ENCODE measurements at places on chromosomes 16 and 17.

GRCh38 chr16:1548727-1549126 is 15.3 kb downstream of the TMEM204 start:
- no peak for DNase-seq

GRCh38 chr17:31787857-31788570 is 71.0 kb downstream of the COPRS start:
- DNase-seq = no peak

DNA sequence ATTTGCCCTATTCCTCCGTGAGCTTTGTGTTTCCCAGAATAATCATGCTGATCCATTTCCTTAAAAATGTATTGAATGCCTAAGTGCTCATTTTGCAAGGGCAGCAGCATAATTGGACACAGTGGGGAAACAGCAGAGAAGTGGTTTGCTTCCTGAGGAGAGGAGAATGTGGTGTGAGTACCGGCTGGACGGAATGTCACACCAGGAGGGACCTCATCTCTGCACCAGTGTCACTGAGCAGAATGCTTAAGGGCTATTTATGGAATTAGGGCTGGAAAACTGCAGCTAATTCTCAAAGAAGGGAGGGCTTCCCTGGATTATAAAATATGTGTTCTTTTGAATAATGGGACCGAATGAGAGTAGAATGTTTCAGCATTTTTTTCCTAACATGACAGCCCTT is 1100.6 kb upstream of the RBFOX1 start:
- DNase-seq = no peak

DNA sequence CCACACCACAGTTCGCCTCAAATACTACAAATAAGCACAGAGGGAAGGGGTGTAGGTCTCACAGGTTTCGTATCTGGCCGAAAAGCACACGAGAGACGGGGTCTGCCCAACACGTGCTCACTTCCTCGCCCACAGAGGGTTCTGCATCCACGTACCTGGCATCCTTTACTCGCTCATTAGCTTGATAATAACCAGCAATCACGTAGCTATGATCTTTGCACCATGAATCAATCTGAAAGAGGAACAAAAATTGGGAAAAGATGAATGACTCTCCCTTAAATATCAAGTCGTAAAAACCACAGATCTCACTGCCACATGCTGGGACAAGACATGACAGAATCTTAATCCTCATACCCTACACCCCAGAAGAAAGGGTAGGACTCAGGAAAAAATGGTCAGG is 10.5 kb downstream of the EMC8 start:
- DNase-seq = no peak

DNA sequence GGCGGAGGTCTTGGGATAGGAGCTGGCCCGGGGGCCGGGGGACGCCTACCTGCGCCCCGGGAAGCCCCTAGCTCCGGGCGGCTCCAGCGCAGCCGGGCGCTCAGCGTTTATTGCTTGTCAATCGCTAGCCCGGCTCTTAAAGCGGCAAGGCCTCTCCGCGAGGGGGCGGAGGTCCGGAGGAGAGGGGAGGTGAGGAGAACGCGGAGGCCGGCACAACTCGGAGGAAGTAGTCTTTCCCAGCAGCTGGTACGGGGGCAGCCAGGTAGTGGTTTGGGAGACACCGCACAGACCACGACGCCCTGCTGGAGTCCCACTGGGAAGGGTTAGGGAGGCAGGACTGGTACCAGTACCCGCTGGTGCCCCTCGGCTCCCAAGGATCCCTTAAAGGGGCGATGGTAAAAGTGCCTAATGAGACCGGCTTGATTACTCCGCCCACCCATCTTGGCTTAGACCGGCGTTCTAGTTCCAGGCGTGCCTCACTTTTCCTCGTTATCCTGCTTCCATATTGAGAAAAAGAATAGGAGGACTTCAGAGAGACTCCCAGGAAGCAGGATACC is at the start of gene MPP2:
TSS of gene MPP2 (minus strand) at position 112 of the 557 bp plus-strand sequence. CDS start 3,076 bp downstream, outside the sequence.
- peak; percentile 91 for DNase-seq

DNA sequence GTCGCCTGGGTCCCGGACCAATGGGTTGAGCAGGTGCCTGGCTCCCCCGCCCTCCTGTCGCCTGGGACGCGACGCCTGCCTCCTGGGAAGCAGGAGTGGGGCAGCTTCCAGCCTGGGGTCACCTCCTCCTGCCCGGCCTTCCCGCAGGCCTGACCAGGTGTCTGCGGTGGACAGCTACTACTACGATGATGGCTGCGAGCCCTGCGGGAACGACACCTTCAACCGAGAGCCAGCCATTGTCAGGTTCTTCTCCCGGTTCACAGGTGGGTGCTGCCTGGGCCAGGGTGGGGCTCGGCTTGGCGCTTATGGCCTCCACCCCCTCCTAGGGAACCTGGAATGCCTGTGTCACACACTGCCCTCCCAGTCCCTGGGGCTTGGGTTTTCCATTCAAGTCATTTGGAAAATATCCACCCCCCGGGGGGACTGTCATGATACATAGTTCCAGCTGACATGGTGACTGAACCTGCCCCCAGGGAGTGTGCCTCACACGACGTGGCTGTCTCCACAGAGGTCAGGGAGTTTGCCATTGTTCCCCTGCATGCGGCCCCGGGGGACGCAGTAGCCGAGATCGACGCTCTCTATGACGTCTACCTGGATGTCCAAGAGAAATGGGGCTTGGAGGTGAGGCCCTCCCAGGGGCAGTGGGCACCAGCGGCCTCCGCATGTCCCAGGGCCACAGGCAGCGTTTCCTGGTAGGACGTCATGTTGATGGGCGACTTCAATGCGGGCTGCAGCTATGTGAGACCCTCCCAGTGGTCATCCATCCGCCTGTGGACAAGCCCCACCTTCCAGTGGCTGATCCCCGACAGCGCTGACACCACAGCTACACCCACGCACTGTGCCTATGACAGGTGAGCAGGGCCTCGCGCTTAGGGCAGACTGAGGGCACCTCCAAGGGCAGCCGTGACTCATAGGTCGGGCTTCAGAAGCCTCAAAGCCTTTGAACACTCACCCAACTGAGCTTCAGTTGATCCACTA is 2.3 kb downstream of the DNASE1 start:
- DNase-seq = peak; percentile 12

DNA sequence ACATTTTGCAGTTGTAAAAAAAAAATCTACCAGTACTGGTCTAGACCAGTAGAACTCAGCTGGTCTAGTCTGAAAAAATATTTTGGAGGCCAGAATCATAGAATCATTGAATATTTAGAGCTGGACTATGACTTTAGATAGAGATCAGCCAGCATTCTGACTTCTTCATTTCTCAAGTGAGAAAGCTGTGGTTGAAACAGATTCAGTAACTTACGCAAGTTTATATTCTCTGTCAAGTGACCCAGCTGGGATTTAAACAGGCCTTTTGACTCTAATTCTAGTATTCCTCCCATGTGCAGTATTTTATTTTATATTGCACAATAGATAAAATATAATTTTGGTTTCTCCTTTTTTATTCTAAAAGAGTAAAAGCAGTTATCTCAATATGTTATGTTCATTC is 4.9 kb downstream of the TNRC6A start:
- DNase-seq = no peak

DNA sequence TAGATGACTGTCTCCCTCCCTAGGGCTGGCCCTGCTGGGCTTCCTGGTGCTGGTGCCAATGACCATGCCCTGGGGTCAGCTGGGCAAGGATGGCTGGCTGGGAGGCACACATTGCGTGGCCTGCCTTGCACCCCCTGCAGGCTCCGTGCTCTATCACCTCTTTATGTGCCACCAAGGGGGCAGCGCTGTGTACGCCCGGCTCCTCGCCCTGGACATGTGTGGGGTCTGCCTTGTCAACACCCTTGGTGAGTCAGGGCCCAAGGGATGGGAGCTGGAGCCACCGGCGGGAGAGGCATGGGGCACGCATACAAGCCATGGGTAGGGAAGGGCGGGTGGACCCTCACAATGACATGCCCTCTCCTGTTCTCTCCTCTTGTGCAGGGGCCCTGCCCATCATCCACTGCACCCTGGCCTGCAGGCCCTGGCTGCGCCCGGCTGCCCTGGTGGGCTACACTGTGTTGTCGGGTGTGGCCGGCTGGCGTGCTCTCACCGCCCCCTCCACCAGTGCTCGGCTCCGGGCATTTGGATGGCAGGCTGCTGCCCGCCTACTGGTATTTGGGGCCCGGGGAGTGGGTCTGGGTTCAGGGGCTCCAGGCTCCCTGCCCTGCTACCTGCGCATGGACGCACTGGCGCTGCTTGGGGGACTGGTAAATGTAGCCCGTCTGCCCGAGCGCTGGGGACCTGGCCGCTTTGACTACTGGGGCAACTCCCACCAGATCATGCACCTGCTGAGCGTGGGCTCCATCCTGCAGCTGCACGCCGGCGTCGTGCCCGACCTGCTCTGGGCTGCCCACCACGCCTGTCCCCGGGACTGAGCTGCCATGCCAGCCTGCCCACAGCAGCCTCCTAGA is 2.2 kb downstream of the PAQR4 start:
- DNase-seq = no peak

GRCh38 chr16:67703626-67704025 is 15.5 kb downstream of the GFOD2 start:
- no peak for DNase-seq

GRCh38 chr17:41599680-41600079 is 12.9 kb downstream of the KRT16 start:
- DNase-seq = no peak

DNA sequence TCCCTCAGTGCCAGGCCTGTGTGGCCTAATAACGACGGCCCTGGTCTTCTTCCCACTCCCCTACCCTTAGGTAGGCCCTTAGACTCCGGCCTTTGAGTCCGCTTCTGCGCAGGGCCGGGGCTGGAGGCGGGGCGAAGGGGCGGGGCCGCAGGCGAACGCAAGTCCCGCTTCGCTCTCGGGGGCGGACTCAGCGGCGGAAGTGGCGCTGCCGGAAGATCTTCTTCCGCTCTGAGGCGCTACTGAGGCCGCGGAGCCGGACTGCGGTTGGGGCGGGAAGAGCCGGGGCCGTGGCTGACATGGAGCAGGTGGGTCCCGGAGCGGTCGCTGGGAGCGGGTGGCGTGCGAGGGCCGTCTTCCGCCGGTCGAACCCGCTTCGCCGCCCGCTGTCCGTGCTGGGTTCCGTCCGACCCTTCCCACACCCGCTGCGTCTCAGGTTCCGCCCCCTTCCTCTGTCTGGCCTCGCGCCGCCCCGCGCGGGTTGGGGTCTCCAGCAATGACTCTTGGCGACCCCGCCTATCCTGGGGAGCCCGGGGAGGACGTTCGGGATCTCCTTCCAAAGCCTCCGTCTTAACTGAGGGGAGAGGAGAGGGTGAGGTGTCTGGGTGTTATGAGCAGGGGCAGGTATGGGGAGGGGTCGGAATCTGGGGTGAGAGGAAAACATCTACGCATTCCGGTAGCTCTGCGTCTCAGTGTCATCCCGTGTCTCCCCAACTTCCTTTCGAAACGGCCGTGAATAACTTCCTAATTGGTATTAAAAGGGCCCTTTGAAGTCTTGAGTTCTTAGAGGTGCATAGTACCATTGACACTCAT is at the start of gene STARD3:
TSS of gene STARD3 (plus strand) at position 218 of the 810 bp plus-strand sequence. CDS start 16,388 bp downstream, outside the sequence.
- DNase-seq = peak; percentile 94

DNA sequence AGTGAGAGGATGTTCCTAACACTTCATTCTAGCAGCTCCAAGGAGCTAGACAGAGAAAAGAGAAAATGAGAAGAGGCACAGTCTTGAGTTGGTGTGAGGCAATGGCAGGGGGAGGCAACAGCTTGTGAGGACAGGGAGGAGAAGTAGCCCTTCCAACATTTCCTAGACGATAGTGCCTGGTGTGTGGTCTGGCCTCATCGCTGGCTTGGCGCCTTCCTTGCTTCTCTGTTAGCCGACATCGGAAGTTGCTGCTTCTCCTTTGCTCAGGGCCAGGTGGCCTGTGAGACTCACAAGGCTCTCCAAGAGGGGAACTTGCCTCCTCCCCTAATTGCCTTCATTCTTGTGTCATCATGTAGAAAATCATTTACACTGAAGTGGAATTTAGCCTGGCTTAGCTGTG is 208.7 kb downstream of the MAP2K4 start:
- peak; percentile 30 for DNase-seq

DNA sequence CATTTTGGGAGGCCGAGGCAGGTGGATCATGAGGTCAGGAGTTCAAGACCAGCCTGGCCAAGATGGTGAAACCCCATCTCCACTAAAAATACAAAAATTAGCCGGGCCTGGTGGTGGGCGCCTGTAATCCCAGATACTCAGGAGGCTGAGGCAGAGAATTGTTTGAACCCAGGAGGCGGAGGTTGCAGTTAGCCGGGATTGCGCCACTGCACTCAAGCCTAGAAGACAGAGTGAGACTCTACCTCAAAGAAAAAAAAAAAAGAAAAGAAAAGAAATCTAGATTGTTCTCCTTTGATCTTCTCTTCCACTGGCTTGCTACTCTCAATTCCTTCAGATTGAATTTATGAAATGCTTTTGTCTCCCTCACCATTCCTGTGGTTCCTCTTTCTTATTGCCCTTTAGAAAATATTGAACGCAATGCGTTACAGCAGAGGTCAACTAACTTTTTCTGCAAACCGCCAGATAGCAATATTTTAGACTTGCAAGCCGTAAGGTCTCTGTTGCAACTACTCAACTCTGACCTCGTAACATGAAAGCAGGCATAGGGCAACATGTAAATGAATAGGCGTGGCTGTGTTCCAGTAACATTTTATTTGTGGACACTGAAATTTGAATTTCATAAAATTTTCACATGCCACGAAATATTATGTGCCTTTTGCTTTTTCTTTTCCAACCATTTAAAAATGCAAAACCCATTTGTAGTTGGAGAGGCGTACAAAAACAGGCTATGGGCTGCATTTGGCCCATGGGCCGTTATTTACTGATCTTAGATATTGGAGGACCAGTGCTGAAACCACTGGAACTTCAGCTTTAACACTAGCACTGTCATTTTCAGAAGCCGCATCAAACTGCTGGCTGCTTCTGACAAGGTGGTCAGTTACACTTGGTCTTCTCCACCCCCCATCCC is 24.8 kb downstream of the PITPNC1 start:
- DNase-seq = no peak

- DNase-seq = no peak
These were observed 7.4 kb downstream of the ZACN start for GRCh38 chr17:76086384-76086783.
